Naive thymus-derived CD8-positive, alpha-beta T cell (primary cell): ENCODE measurements at places on chromosomes 6 and 20. TPM values are rescaled to one million over a fixed set of nuclear protein-coding genes. Genes with fewer than 3 reads are reported as not detected.
A peak's percentile ranks its signal among the peaks of the same experiment; 100 is the strongest.

- no peaks in the 10 kb centered on the region for H3K4me1 ChIP-seq
- no peak for DNase-seq
- no peaks in the 10 kb centered on the region for H3K36me3 ChIP-seq
Measured at GRCh38 chr6:15941168-15941567, 187.7 kb upstream of the MYLIP start.

DNA sequence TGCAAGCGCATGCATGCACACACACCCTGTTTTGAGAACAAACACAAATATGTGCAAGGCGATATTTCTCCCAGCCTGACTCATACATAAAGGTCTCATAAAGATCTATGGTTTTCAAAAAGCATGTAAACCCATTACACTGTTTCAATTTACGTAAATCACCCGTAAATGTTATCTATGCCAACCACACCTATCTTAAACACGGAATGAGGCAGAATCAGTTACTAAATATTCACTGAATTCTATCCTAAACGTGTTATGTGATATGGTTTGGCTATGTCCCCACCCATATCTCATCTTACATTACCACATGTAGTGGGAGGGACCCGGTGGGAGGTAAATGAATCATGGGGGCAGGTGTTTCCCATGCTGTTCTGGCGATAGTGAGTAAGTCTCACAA is 621.6 kb downstream of the KIF16B start:
- no peak overlapping the region for H3K4me3 ChIP-seq
- H3K27me3 ChIP-seq: peaks cover 9% of the 10 kb centered on the region
- no peaks in the 10 kb centered on the region for H3K4me1 ChIP-seq
- no peak overlapping the region for H3K27ac ChIP-seq
- no peak for DNase-seq
- no peaks in the 10 kb centered on the region for H3K36me3 ChIP-seq

The SLC44A4 gene
- total RNA-seq: not detected

The HLA-DMB gene
- total RNA-seq: 23.0 TPM

The GSTA1 gene
- not detected for total RNA-seq

- peaks cover 8% of the 10 kb centered on the region for H3K4me1 ChIP-seq
- H3K27ac ChIP-seq: peak overlapping the region; percentile 98
- no peak for DNase-seq
- no peaks in the 10 kb centered on the region for H3K36me3 ChIP-seq
- H3K27me3 ChIP-seq: no peaks in the 10 kb centered on the region
Measured at GRCh38 chr6:35668744-35669450, 19.8 kb downstream of the FKBP5 start.

The CGA gene
- not detected for total RNA-seq

DNA sequence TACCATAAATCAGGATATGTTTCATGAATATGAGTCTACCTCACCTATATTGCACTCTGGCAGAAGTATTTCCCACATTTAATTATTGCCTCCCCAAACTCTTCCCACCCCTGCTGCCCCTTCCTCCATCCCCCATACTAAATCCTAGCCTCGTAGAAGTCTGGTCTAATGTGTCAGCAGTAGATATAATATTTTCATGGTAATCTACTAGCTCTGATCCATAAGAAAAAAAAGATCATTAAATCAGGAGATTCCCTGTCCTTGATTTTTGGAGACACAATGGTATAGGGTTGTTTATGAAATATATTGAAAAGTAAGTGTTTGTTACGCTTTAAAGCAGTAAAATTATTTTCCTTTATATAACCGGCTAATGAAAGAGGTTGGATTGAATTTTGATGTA is 6.4 kb downstream of the EDN1 start:
- H3K27me3 ChIP-seq: peaks cover 26% of the 10 kb centered on the region
- H3K4me1 ChIP-seq: no peaks in the 10 kb centered on the region
- H3K27ac ChIP-seq: no peak overlapping the region
- DNase-seq: no peak
- peaks cover 5% of the 10 kb centered on the region for H3K36me3 ChIP-seq

- no peaks in the 10 kb centered on the region for H3K4me1 ChIP-seq
- H3K27ac ChIP-seq: no peak overlapping the region
- H3K36me3 ChIP-seq: no peaks in the 10 kb centered on the region
- DNase-seq: no peak
Measured at GRCh38 chr6:140590641-140591040, 1216.2 kb upstream of the CITED2 start.

The KCNK15 gene
- not detected for total RNA-seq

The MEI4 gene
- total RNA-seq: 0.08 TPM

The FAM209B gene
- total RNA-seq: 5.2 TPM

DNA sequence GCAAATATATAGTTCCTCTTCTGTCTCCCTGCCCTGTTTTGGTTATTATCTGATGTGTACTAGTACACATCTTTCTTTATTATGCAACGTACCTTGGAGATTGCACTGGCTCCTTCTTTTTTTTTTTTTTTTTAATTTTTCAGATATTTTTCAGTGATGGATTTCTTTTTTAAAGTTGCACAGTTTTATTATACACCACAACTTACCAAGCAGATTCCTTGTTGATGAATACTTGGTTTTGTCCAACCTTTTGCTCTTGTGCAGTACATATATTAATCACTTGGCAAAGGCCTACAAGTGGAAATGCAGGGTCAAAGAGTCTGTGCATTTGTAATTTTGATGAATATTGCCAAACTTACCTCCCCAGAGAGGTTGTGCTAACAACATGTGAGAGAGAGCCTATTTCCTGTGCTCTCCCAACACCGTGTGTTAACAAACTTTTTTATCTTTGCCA is 50.1 kb upstream of the RNF24 start:
- no peak for DNase-seq
- H3K4me1 ChIP-seq: peaks cover 5% of the 10 kb centered on the region
- no peaks in the 10 kb centered on the region for H3K36me3 ChIP-seq
